ENCODE measurements at places on chromosomes 6 and 20. TPM values are rescaled to one million over a fixed set of nuclear protein-coding genes. Genes with fewer than 3 reads are reported as not detected.

NFKBIE gene
- polyA plus RNA-seq: 13.5 TPM

POM121L2 gene
- polyA plus RNA-seq: not detected

GRCh38 chr20:32789896-32790750, 27.9 kb downstream of the DNMT3B start:
- H3K36me3 ChIP-seq: peaks cover 2% of the 10 kb centered on the region
- H3K4me3 ChIP-seq: no peak overlapping the region
- peak; percentile 71 for DNase-seq
- H3K27ac ChIP-seq: no peak overlapping the region
- H3K4me1 ChIP-seq: no peaks in the 10 kb centered on the region

DNA sequence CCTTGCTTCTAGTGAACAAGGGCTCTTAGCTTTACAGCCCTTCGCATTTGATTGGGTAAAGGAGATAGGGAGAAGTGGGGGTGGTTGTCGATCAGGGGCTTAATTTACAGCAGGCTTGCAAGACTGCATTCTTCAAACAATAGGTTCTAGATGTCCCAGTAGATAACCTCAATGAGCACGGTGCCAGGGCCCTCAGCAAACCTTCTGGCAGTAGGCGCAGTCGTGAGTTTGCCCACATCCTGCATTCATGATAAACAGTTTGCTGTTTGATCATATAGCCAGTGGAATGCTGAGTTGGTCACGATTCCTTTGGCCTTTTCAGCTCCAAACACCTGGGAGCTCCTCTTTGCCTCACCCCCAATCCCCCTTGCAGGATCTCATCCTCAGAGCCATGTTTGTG, 27.5 kb downstream of the SUN5 start:
- no peaks in the 10 kb centered on the region for H3K27me3 ChIP-seq
- no peak overlapping the region for H3K27ac ChIP-seq
- H3K4me1 ChIP-seq: no peaks in the 10 kb centered on the region

DNA sequence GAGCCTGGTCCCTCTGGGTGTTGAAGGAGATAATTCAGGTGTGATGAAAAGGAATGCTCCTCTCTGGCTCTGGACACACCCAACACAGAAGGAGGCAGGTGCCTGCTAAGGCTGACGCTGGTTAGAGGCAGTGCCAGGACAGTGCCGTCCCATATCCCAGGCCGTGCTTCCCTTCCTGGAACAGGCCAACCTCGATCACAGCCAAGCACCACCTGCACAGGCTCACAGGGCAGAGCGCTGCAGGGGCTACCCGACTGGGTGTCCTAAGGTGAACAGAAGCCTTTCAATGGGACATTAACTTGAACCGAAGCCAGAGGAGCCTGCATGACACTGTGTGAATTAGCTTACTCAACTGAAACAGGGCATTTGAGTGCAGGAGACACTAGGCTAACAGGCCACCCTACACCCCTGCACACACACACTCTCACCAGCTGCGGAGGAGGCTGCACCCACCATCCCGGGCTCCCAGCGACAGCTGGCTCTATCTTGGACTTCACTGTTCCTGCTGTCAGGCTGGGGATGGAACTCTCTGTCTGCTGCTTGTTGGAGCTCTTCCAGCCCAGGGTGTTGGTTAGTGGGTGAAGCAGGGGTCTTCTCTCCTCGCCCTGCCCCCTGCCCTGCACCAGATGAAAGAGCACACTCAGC, 347.2 kb downstream of the TAF4 start:
- H3K27me3 ChIP-seq: no peaks in the 10 kb centered on the region
- no peaks in the 10 kb centered on the region for H3K36me3 ChIP-seq
- no peak for DNase-seq
- H3K4me3 ChIP-seq: no peak overlapping the region
- no peaks in the 10 kb centered on the region for H3K4me1 ChIP-seq
